ENCODE measurements at places on chromosomes 7 and 10.

DNA sequence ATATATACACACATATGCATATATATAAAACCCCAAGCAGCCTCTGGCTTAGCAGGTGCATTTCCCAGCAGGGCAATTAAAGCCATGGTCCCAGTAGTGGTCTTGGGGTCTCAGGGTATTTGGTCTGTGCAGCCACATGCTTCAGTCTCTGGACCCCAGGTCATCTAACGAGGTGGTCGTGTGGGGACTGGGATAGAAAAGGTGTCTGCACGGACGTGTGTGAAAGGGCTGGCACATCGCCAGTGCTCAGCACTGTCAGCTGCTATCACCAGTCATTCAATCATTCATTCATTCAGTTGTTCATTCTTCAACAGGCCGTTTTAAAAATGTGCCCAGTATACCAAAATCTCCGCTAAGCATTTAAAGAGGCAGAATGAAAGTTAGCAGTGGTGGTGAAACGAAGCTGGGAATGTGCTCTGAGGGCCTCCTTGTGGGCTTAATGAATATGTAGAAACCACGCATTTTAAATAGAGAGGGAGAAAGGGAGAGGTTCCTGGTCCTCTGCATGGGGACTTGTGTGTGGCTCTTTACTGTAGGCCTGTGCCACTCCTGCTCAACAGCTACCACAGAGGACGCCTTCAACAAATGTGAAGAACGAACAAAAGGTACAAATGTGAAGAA, 170.4 kb downstream of the EGFR start:
- no peak for DNase-seq

DNA sequence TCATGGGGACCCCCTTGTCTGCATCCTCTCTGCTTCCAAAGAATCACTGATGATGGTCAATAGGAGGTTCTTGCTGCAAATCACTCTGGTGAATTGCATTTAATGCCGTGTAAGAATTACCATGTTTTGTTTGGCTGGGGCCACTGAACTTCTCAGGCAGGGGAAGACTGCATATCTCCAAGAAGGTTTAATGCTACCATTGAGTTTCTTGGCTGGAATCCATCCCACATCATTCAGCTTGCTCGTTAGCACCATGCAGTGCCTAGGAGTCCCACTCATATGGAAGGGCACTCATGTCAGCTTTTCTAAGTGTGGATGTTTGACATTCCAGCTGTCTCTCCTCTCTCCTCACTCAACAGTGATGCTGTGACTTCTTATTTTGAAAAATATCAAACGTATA, 50.2 kb upstream of the BAMBI start:
- peak; percentile 43 for DNase-seq

DNA sequence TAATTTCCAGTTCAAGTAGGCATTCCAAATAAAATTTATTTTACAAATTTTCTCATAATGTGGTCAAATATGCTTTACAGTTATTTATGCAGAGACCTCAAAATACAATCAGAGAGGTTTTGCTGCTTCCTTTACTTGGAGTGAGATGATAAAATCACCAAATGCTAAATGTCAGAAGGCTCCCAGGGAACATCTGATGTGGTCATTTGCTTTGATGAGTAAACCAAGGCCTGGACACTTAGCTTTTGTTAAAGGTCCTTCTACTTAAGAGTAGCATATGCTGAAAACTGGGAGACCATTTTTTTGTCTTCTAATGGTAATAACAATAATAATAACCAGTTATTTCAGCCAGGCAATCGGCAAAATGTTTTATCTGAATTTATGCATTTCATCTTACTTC, 60.6 kb upstream of the AKR1E2 start:
- no peak for DNase-seq

GRCh38 chr7:37425498-37425897, 23.2 kb downstream of the ELMO1 start:
- DNase-seq = no peak

- DNase-seq = no peak
Observed at GRCh38 chr10:71512312-71512711, 115.6 kb downstream of the CDH23 start.

GRCh38 chr10:24674892-24675632, 48.6 kb downstream of the ARHGAP21 start:
- DNase-seq = no peak

DNA sequence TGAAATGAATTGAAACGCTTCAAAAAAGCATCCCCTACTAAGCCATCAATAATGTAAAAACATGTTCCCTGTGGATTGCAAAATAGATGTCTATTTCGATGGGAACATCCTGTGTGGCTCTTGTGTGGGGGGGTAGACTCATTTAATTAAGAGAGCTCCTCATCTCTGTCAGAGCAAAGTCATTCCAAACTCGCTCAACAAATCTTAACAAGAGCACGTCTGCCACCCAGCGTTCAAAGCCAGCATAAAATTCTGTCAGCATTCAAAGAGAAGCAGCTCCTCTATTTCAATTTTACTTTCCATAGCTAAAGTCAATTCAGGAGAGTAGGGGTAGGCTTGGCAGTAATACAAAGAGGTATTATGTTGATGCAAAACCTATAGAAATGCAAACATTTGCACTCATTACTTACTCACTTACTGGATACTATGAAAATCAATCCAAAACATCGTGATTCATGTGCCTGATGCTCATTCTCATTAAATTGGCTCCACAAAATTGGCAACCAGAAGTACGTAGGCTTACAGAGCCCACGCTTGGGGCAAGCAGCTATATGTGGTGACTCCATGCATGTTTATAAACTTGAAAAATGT, 114.9 kb downstream of the IPMK start:
- peak; percentile 72 for DNase-seq

- DNase-seq = peak; percentile 13
Observed at GRCh38 chr10:36188461-36188860, 546.4 kb upstream of the FZD8 start.

DNA sequence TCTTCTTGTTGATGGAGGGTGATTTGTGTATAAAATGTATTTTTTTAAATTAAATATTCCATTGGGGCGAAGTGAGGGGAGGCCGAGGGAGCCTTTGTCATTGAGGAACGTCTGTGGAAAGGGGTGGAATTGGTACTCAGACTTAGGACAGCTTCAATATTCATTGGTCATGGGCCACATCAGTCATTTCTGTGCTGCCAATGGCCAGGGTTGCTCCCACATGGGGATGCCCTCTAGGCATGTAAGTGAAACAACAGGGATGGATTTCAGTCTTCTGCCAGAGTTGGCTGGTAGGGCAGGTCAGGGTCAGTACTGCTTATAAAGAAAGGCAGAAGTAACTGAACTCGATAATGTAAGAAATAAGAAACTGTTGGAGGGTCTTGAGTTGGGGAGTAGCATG, 47.2 kb downstream of the NEURL1 start:
- DNase-seq = no peak

GRCh38 chr7:137881607-137882260, 35.0 kb upstream of the DGKI start:
- no peak for DNase-seq

DNA sequence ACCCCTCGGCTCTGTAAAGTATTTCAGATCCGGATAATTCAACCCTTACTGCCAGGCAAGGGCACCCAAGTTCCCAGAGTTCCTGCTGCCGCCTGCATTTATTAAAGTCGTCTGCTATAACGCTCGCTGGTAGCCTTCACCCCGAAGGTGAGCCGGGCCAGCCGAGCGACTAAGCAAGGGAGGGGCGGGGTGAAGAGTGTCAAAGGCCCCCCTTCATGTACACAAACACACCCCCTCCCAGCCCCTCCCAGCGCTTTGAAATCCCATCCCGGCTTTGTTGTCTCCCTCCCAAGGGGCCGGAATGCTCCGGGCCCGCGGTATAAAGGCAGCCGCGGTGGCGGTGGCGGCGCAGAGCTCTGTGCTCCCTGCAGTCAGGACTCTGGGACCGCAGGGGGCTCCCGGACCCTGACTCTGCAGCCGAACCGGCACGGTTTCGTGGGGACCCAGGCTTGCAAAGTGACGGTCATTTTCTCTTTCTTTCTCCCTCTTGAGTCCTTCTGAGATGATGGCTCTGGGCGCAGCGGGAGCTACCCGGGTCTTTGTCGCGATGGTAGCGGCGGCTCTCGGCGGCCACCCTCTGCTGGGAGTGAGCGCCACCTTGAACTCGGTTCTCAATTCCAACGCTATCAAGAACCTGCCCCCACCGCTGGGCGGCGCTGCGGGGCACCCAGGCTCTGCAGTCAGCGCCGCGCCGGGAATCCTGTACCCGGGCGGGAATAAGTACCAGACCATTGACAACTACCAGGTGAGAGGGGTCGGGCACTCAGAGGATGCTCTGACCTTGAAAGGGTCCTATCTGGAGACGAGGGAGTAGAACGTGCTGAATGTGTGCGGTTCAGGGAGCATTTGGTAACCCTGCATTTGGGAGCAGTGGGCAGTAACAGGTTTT, at the start of gene DKK1:
DKK1 (plus strand) TSS at position 349 of the 889 bp plus-strand sequence; CDS start at position 503, 154 bp downstream.
- peak; percentile 80 for DNase-seq

DNA sequence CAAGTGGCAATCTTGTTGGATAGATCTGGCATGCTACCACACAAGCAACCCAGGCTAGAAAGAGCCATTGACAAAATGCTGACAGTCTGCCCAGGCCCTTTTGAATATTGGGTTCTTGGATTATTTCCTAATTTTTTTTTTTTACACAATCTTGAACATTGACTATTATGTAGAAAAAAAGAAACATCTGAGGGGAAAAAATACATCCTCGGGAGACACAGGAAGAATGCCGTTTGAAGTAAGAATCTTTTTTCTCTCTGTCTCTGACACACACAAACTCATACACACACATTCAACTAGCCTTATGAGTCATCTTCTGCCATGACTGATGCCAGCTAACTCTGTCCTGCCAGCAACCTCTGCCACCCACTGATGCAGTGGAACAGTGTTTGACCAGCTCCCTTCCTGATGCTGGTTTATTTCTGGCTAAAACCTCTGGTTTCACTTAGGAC, 47.2 kb downstream of the SORBS1 start:
- peak; percentile 27 for DNase-seq

DNA sequence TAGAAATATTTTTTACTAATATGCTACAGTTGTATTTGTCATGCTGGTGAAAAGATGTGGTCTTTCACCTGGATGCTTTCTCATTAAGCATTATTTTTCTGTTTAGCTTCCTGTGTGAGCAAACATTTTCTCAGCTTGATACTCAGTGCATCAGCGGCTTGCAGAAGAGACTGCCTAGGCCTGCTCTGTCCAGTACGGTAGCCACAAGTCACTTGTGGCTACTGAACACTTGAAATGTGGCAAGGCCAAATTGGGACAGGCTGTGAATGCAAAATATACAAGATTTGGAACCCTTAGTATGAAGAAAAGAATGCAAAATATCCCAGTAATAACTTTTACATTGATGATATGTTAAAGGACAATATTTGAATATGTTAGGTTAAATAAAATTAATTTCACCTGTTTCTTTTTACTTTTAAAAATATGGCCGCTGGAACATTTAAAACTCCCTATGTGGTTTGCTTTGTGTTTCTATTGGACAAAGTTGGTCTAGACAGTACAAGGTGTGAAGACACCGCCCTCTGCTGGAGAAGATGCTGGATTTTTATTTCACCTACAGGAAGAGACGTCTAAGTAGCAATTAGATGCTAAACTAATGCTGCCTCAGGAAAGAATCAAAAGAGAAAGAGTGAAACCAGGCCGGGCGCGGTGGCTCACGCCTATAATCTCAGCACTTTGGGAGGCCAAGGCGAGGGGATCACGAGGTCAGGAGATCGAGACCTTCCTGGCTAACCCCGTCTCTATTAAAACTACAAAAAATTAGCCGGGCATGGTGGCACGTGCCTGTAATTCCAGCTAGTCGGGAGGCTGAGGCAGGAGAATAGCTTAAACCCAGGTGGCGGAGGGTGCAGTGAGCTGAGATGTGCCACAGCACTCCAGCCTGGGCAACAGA, 5.3 kb downstream of the SRGN start:
- peak; percentile 94 for DNase-seq

GRCh38 chr7:91326516-91327199, 62.4 kb downstream of the FZD1 start:
- no peak for DNase-seq

- DNase-seq = no peak
Observed at GRCh38 chr7:122652876-122653275, 46.0 kb downstream of the RNF133 start.

- no peak for DNase-seq
Observed at GRCh38 chr7:134255814-134256213, 60.9 kb downstream of the SLC35B4 start.

GRCh38 chr10:86179153-86179524, 187.5 kb downstream of the GRID1 start:
- DNase-seq = no peak

GRCh38 chr7:9189703-9190102, 756.3 kb downstream of the NXPH1 start:
- DNase-seq = no peak

DNA sequence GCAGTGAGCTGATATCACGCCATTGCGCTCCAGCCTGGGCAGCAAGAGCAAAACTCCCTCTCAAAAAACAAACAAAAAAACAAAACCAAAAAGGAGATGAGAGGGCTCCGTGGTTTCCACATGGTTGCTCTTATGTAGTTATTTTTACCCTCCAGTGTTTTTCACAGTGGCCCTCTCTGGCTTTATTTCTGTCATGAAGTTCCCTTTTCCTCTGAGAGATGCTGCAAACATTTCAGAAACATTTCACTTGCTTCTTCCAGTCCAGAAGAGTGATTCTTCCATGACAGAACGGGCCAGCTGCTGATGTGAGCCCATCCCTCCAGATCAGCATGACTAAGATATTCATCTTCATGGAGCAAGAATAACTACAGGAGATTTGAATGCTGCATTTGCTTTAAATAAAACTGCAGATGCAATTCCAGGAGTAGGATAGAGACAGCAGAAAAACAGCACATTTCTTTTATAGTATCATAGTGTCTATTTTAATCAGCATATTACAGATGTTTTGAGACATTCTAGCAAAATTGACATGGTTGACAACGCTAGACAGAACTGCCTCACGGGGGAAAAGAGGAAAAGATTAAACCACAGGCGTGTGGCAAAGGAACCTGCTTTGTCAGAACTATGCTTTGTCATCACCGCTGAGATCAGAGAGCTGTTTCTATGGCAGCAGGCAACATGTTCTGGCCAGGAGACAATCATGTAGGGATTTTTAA, 40.3 kb downstream of the NRCAM start:
- DNase-seq = peak; percentile 70

DNA sequence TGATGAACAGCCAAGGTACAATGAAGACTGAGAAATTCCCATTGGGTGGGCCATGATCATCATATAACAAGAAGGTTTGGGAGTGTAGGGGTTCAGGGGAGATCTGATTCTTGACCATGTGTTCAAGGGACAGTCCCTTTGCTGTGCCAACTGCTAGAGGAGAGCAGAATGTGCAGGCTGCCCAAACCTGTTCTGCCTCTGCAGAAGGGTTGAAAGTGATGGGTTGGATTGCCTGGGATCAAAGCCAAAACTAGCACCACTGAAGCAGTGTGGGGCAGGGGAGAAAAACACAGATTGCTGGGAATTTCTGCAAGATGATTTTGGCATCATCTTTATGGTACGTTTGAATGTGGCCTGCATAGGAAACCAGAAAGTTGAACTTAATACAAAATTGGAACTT, 303.9 kb downstream of the OTUD1 start:
- no peak for DNase-seq
